RWPE2 (cell line): ENCODE measurements at places on chromosomes 5 and 9.

GRCh38 chr9:33453286-33453860 lies 6.0 kb upstream of the AQP3 start:
- no peak for DNase-seq

- no peak for DNase-seq
Measured at GRCh38 chr5:145768863-145769262, 66.3 kb downstream of the PRELID2 start.

DNA sequence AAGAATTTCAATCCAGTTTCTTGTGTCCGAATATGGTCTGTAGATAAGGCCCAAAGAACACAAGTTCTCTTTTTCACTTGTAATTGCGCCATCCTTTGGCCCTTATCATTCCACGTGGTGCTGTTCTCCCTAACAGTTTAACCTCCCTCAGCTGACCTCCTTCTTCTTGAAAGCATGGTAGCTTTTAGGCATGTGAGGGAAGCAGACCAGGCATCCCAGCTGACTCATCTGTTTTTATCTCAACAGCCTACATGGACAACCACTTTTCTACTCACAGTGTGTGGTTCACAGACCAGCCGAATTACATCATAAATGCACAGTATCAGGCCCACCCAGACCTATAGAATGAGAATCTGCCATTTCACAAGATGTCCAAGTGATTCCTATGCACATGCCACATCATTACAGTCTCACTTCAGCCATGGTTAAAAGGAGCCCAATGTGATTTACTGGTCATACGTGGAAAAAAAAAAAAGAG lies 26.9 kb upstream of the PLIN2 start:
- no peak for DNase-seq

GRCh38 chr5:176595386-176595943 lies 14.5 kb downstream of the GPRIN1 start:
- DNase-seq, result peak; percentile 65

- DNase-seq, result no peak
Measured at GRCh38 chr5:8634219-8634618, 765.3 kb downstream of the MTRR start.

DNA sequence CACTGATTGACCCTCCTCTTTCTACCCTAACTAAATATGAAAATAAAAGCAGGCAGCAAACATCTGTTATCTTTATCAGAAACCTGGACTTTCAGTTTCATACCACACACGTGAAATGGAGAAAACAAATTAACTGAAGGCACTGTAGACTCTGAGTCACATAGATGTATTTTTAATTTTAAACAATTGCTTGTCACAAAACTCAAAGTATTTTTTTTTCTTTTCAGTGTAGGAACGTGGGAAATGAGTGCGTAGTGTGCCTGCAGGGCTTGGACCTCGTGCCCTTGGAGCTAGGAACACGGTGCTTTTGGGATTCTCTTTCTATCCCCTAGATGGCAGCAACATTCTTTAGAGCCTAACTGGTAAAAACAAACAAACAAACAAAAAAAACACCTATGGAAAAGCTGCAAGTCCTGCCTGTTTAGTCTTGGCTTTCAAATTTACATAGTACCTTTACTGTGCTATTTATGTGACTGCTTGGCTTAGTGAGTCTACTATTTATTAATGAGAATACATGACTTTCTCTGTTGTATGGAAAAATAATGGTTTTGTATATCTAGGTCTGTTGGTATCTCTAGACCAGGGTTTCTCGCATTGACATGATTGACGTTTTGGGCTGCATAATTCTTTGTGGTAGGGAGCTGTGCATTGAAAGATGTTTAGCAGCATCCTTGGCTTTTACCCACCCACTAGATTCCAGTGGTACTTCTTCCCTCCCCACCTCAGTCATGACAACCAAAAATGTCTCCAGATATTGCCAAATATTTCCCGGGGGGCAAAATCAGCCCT lies 16.8 kb upstream of the ACTBL2 start:
- no peak for DNase-seq

DNA sequence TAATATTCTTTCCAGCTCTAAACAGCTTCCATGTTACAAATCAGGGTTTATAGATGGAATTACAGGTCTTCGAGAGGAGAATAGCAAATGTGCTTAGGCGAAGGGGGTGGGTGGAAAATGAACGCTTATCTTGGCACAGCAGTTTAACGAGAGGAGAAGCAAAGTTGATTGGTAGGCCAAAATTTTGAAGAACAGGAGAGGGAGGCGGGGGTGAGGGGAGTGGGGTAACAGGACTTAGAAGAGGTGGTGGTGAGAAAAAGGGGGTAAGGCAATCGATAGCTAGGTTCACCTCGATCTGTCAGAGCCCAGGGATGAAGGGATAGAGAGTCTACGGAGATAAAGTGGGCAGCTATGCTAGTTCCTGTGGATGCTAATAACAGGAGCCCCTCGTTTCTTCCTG lies 764 bp downstream of the ANKRA2 start:
- DNase-seq, result no peak

- DNase-seq, result no peak
Measured at GRCh38 chr5:50964746-50965653, 298.6 kb downstream of the PARP8 start.

GRCh38 chr5:111271885-111272284 lies 47.7 kb downstream of the CAMK4 start:
- DNase-seq, result no peak

DNA sequence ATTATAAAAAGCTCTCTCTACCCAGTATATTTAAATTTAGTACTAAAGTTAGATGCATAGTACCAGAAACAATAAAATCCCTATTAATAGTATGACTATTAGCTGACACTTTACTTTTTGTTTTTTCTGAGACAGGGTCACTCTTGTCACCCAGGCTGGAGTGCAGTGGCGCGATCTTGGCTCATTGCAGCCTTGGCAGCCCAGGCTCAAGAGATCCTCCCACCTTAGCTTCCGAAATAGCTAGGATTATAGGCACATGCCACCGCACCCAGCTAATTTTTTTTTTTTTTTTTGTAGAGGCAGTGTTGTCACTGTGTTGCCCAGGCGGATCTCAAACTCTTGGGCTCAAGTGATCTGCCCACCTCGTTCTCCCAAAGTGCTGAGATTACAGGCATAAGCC lies 8.0 kb downstream of the CCNG1 start:
- DNase-seq, result no peak

DNA sequence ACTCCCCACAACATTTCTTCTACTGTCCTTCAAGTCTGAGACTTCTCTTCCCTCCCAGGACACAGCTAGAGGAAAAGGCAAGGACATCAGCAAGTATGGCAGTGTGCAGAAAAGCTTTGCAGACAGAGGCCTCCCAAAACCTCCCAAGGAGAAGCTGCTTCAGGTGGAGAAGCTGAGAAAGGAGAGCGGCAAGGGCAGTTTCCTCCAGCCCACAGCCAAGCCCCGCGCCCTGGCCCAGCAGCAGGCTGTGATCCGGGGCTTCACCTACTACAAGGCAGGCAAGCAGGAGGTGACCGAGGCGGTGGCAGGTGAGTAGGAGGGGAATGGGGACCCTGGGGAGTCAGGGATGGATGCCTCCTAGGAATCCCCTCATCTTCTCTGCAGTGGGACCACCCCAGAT lies 24.4 kb downstream of the OLFML2A start:
- no peak for DNase-seq

DNA sequence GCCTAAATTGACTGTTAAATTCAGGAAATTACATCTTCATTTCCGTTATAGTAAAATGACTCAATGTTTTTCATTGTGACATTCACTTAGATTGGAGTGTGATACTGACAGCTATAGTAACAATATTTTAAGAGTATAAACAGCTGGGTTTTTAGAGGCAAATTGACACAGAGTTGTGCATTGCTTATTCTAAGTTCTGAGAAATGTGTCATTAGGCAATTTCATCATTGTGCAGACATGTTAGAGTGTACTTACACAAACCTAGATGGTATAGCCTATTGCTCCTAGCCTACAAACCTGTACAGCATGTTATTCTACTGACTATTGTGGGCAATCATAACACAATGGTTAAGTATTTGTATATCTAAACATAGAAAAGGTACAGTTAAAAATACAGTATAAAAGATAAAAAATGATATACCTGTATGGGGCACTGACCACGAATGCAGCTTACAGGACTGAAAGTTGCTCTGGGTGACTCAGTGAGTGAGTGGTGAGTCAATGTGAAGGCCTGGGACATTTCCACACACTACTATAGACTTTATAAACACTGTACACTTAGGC lies 132.7 kb downstream of the PDE4D start:
- DNase-seq, result peak; percentile 81

DNA sequence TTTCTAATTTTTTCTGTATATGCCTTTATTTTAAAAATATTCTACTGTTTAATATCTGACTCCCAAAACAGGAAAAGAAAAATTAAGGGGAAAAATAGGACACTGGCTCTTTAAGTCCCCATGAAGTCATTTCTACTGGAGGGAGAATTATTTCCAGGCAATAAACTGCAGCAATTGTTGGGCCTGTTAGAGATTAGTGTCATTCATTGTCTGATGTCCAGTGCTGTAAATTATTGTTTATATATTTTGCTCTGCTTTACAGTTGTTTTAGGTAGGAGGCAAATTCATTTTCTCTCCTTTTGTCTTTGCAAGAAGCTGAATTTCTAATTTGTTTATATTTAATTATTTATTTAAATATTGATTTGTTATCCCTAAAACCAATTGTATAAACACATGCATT lies 906.0 kb upstream of the CDH10 start:
- no peak for DNase-seq

DNA sequence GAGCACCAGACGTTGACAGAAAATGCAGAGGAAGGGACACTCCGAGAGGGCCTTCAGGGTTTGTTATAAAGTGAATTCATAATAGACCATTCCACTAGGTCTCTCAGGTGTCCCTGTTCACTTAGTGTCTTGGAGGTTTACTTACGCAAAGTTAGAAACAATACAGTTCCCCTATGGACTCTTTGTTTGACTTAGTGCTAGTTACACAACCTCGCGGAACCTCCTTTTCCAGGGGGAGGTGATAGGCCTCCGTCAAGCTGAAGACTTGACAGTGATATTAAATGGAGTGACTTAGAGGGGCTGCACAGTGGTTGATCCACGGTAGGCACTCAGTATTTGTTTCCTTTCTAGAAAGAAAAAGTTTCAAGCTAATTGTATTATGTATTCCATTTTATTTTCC lies 1.3 kb downstream of the CCT5 start:
- no peak for DNase-seq

- no peak for DNase-seq
Measured at GRCh38 chr5:50962934-50963872, 296.8 kb downstream of the PARP8 start.

DNA sequence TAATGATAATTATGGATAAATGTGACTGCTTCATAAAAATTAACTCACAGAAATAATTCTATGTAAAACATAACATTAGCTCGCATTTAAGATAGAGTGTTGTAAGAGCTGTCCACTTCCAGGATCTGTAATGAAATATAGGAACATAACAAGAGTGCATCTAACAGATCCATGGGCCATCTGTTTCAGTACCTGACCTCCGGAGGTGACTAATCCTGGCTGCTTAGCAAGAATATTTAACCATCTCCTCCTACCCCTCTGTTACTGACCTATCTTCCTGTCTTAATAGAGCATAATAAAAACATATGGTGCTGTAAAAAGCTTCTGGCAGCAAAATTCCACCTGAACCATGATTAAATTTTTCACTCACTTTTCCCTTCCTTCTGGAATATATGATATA lies 7.1 kb downstream of the PLCXD3 start:
- DNase-seq, result no peak

DNA sequence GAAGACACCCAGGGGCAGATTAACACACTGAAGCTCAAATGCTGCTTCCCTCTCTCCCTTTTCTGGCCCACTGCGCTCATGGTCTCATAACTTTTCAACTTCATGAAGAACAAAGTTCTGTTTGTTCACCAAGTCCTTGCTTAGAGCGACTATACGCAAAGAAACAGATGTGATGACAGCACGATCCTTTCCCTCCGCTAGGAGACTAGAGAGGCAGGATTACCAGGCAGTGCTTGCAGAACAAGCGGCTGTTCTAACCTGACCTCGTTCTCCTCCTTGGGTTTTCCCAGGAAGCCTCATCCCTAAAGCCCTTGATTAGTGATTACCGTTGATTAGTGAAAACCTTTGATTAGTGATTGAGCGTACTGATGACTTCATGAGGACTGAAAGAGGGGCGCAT lies 649.9 kb downstream of the IRX1 start:
- no peak for DNase-seq

DNA sequence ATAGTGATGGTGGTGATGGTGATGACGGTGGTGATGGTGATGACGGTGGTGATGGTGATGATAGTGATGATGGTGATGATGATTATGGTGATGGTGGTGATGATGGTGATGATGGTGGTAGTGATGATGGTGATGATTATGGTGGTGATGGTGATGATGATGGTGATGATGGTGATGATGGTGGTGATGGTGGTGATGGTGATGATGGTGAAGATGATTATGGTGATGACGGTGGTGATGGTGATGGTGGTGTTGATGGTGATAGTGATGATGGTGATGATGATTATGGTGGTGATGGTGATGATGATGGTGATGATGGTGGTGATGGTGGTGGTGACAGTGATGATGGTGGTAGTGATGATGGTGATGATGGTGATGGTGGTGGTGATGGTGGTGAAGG lies 149.2 kb upstream of the IRX1 start:
- no peak for DNase-seq

DNA sequence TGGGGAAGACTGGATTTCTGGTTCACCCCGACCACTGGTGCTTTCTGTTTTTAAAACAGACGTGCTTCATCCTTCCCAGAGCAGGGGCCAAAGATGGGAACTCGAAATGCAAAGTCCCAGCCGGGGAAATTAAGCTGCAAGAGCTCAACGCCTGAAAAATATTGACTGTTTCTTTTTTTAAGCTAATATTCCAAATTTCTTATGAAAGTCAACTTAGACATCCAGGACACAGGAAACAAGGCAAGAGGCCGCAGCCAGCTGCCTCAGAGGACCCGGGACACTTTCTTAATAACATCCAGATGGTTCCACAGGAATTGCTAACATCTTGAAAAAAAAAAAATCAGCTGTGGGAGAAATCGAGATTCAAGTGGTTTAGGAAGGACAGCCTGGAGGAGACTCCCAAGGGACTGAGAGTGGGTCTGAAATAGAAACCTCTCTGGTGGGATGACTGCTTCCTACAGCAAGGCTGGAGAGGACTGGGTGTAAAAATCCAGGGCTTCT lies 144.9 kb downstream of the FGF1 start:
- DNase-seq, result no peak

DNA sequence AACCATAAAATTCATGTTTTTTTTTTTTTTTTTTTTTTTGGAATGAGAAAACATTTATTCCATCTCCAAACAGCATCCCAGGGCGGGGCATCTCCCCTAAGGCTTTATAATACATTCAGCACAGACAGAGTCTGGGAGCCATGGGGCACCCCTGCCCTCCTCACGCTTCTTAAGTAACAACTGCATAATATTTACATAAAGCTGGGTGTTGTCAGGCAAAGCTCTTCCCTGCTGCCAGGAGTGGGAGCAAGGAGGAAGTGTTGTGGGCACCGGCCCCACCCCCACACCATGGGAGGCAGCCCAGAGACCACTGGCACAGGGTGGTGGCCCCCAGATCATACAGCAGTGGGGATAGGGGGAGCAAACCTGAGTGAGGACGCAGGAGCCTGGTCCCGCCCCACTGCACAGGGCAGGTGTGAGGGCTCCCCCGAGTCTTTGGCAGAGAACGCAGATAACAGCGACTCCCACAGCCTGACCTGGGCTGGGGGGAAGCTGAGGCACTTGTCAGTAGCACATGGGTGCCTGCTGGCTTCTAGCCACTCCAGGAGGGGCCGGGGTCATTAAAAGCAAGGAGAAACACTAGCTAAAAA lies 86.1 kb upstream of the CEP78 start:
- no peak for DNase-seq

GRCh38 chr5:74146796-74147195 lies 493.7 kb downstream of the ENC1 start:
- DNase-seq, result no peak
